Stimulated activated CD8-positive, alpha-beta memory T cell treated with anti-CD3 and anti-CD28 coated beads, Interleukin-15, amount 100 ng/mL, for 1 hour (primary cell): ENCODE measurements at places on chromosomes 3 and 15.

- DNase-seq = no peak
Observed at GRCh38 chr15:92599394-92599970, 56.1 kb downstream of the FAM174B start.

- no peak for DNase-seq
Observed at GRCh38 chr3:186380622-186381380, 18.8 kb upstream of the DGKG start.

DNA sequence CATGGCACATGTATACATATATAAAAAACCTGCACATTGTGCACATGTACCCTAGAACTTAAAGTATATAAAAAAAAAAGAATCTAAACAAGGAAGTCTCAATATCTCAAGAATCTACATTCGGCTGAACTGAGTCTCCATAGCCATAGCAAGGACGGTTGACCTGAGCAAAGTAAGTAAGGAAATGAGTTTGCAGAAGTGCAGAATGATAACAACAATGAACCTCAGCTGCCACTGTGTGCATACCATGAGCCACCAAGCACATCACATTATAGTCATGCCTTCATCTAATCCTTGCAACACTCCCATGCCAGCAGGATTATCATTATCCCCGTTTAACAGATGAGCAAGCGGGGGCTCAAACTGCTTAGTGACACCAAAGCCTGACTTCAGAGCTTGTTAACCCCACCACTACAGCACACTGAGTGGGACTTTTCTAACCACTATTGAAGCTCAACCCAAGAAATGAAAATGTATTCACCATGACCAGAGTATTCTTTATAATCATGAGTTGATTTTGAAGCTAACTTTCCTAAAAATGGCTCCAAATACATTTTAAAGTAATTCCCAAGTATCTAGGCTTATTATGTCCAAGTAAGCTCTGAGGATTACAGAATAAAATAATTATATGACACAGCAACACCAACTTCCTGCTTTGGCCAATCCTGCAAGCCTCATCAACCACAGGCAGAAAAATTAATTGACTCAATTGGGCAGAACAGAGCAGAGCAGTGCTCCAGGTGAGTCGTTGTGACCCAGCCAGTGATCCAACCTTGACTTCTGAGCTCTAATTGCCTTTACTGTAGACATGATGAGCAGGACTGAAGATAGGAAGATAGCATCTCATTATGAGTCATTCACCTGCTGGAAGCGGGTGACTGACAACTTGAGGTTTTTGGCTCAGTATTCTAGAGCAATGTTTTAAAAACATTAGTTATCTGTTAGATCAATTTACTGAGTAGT lies 47.3 kb upstream of the IL12A start:
- no peak for DNase-seq

DNA sequence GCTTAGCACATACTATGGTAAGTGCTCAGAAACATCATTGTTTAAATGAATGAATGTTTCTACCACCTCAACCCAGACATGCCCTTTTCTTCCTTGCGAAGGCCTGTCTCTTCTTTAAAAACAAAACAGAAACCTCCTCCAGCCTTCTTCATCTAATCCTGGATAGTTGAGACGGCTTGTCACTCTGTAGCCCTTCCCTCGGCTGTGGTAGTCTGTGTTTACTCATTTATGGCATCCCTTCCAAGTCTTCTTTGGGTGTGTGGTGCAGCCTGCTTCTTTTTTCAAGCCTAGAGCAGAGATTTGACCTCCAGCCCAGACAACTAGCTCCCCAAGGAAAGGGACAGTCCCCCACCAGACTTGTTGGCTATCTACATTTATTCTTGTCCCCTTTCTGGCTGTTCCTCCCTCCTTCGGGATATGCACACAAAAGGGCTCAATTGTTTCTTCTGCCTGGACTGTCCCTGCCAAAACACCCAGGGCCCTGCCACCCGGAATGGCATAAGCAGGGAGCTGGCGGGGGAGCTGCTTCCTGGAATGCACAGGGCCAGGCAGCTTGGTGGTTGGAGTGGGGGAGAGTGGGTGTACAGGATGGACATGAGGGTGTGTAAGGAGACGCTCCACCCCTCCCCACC lies 67.8 kb downstream of the ITGA11 start:
- DNase-seq = no peak

GRCh38 chr3:46097691-46098241 lies 70.5 kb upstream of the XCR1 start:
- no peak for DNase-seq

DNA sequence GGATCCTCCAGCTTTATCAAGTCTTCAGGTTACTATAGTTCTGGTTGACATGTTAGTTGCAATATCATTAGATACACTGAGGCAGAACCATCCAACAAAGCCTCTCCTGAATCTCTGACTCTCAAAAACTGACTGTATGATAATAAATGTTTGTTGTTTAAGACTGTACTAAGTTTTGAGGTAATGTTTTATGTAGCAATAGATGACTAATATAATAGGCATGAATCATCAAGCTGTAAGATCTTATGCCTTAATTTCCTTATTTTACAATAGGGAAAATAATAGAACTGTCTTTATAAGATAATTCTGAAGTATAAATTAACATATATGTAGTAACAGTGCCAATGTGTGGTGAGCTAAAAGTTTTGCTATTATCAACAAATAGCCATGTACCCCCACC lies 88.9 kb upstream of the TBC1D5 start:
- DNase-seq = no peak

GRCh38 chr15:83200162-83200561 lies 7.5 kb downstream of the HDGFL3 start:
- DNase-seq = no peak

DNA sequence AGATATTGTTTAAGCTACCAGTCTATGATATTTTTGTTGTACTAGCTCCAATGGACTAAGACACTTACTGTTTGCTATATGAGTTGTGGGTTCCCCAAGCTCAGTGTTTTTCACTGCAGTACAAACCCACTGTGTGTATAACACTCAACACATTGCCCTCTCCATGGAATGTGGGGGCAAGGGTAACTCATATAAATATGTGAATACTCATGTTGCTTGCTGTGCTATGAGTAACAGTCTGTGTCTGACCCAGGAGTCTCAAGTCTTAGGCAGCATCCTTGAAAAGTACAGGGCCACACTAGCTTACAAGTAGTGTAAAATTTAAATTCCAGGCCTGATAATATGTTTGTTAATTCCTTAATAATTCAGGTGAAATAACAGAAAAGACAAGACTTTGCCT lies 22.5 kb upstream of the CNTN3 start:
- no peak for DNase-seq

GRCh38 chr3:196624907-196625306 lies 14.6 kb upstream of the NRROS start:
- DNase-seq = no peak

DNA sequence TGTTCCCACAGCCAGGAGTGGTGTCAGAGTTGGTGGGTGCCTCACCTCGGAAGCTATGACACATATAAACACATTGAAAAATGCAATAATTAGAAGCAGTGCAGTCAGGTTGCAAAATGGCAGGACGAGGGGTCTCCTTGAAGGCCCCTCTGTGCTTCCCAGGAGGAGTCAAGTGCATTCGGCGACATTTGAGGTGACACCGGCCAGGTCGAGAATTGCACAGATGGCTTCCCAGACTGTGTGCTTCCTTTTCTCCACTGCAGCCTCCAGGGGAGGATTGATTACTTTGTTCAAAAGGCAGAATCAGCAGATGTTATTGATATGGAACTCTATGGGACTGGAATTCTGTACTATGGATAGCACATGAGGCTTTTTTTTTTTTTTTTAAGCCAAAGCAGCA lies 163.2 kb downstream of the MINAR1 start:
- DNase-seq = no peak

GRCh38 chr3:14318646-14319045 lies 83.8 kb upstream of the SLC6A6 start:
- DNase-seq = no peak

- DNase-seq = no peak
Observed at GRCh38 chr3:177194299-177194698, 3.0 kb downstream of the TBL1XR1 start.

DNA sequence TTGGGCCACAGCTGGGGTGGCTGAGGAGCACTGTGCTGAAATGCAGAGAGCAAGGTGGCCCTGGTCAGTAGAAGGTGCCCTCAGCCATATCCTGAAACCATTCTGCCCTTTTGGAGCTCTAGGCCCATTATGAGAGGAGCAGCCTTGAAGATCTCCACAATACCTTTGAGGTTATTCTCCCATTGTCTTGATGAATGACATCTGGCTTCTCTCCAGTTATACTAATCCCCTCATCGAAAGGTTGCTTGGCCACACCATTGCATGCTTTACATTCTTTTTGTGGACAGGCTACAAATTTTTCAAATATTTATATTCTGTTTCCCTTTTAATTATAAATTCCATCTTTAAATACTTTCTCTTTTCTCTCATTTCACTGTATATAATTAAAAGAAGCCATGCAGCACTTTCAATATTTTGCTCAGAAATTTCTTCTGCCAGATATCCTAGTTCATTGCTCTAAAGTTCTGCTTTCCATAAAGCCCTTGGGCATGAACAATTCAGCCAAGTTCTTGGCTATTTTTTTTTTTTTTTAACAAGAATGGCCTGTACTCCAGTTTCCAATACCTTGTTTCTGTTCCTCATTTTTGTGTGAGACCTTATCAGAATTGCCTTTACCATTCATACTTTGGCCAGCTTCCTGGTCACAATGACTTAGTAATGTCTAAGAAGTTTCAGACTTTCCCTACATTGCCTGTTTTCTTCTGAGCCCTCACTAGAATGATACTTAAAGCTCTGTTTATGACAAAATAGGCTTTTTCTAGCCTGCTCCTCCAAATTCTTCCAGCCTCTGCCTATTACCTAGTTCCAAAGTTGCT lies 138.9 kb upstream of the SGO1 start:
- no peak for DNase-seq

GRCh38 chr15:86101818-86102217 lies 22.1 kb downstream of the AGBL1 start:
- DNase-seq = no peak

DNA sequence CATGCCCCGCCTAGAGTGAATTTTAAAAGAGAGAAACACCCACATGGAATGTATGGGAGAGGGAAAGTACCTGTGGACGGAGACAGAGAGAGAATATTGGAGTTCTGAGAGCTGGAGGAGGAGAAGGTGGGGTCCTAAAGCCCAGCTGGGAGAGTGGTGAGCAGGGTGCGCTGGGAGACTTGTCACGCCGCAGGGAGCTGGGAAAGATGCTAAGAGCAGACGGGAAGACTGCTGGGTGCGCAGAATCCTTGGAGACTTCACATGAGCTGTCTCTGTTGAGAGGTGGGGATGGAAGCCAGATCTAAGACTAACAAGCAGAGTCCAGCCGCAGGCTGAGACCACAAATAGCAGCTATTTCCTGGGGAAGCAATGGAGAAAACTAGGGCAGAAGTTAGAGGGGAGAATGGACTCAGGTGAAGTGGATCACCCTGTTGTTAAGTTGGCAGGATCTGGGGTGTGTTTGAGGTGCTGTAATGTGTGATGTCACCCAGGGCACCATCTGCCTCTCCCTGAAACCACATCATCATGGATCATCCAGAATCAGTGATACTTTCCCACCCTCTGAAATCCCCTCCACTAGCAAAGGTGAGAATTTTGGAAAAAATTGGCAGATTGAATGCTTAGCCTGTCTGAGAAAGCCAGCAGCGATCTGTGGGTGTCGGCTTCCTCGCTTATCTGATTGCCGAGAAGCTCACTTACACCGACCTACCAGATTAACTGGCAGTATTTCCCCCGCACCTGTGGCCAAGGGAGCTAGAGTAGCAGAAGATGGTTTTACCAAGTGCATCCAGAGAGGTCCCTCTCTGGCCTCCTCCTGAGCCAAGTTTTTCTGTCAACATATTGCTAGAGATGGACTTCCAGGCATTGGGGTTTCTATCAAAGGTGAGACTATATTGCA lies 174.8 kb upstream of the BHLHE40 start:
- DNase-seq = no peak

DNA sequence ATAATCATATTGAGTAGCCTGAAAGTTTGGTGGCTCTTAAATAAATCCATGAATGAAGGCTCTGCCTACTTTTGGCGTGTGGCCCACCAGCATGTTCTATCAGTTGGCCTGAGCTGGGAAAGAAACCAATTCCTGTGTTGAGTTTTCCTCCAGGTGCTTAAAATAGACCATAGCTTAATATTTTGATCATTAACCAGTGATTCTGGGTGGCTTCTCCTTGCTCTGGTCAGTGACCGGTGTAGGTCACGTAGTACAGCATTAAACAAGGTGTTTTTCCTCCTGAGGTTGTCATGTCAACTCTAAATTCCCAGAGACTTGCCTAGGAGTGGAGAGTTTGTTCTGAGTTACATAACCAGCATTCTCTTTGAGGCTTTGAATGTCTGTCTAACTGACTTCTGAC lies 1.3 kb downstream of the HHLA2 start:
- DNase-seq = no peak

- no peak for DNase-seq
Observed at GRCh38 chr3:5297895-5298294, 110.4 kb downstream of the EDEM1 start.

- no peak for DNase-seq
Observed at GRCh38 chr3:10180289-10180688, 15.6 kb downstream of the IRAK2 start.

DNA sequence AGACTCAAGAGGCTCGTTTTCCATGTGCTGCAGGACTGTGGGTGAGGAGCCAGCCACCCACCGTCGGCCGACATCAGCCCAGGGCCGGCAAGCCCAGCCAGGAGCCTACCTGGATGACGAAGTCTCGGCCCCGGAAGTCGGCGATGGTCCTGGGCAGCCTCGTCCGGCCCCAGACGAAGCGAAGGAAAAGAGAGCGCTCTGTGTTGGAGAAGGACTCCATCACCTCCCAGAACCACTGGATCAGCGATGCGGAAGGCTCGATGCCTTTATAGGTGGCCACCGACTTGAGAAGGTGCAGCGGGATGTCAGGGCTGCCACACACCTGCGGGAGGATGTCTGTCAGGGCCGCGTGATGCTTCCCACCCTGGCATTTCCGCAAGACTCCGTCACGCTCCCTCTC lies 13.8 kb upstream of the OCA2 start:
- no peak for DNase-seq

DNA sequence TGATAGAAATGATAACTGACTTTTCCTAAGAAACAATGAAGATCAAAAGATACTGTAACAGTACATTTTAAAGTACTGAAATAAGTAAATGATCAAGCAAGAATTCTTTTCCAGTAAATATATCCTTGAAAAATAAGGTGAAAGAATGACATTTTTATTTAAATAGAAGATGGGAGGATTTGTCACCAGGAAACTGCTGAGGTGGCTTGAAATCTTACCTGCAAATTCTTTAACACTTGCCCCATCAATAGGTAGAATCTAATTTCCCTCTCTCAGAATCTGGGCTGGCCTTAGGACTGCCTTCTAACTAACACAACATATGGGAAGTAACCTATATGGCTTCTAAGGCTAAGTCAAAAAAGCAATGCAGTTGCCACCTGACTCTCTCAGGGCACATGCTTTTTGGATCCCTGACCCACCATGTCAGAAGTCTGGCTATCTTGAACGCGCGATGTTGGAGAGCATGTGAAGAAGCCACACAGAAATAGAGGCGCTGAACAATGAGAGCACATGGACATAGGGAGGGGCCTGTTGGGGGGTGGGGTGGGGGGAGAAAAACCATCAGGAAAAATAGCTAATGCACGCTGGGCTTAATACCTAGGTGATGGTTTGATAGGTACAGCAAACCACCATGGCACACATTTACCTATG lies 11.5 kb downstream of the ACSBG1 start:
- no peak for DNase-seq

GRCh38 chr15:98568382-98569017 lies 79.8 kb upstream of the IGF1R start:
- DNase-seq = no peak
